ENCODE measurements at places on chromosomes 11 and 22.

- DNase-seq, result no peak
Observed at GRCh38 chr11:134535029-134536025, 123.3 kb upstream of the B3GAT1 start.

GRCh38 chr11:24754406-24754805, 257.6 kb downstream of the LUZP2 start:
- no peak for DNase-seq

GRCh38 chr22:23272834-23273233, 92.5 kb downstream of the BCR start:
- DNase-seq, result no peak

GRCh38 chr11:114348200-114349191, 51.8 kb downstream of the C11orf71 start:
- DNase-seq, result no peak

- no peak for DNase-seq
Observed at GRCh38 chr11:19288256-19288655, 47.5 kb upstream of the E2F8 start.

- DNase-seq, result no peak
Observed at GRCh38 chr11:96213500-96213899, 129.5 kb downstream of the MAML2 start.

- DNase-seq, result no peak
Observed at GRCh38 chr22:24601217-24602104, 1.5 kb upstream of the GGT1 start.

- no peak for DNase-seq
Observed at GRCh38 chr22:23036684-23037428, 33.5 kb upstream of the GNAZ start.

GRCh38 chr22:16953206-16954059, 54.6 kb downstream of the GAB4 start:
- no peak for DNase-seq

GRCh38 chr22:31241936-31242335, 29.8 kb downstream of the LIMK2 start:
- DNase-seq, result no peak

DNA sequence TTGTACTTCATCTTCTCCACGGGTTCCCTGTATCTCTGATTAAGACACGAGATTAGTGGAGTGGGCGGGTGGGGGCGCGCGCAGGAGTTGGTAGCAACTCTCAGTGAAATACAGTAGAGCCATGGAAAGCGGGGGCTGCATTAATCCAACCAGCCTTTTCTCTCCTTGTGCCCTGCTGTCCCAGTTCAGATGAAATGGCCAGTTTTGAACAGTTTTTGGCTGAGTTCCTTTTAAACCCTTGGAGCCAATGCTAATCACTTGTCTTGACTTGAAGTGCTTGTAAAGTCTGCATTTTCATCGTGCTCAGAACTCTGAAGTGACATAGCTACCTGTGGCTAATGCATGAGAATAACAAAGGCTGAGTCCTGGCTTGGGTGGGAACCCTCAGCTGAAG, 734 bp upstream of the TMEM123 start:
- DNase-seq, result no peak

DNA sequence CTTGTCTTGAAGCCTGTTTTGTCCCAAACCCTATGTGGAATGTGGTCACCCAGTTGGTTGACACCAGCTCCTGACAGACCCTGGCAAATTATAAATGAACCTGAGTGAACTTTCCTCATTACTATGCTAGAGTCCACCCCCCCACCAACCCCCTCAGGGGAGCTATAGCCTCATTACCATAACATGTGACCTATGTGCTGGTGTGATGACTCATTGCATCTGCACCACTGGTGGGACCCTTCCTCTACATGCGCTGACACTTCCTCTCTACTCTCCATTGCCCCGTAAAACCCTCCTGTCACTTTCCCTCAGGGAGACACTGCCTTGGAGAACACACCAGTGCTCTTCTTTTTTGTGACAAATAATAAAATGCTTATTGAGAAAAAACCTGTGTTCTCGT, 105.0 kb upstream of the SESN3 start:
- no peak for DNase-seq

- no peak for DNase-seq
Observed at GRCh38 chr11:1751531-1751921, 1.1 kb upstream of the IFITM10 start.

GRCh38 chr11:128629516-128630106, 42.3 kb upstream of the ETS1 start:
- DNase-seq, result no peak

DNA sequence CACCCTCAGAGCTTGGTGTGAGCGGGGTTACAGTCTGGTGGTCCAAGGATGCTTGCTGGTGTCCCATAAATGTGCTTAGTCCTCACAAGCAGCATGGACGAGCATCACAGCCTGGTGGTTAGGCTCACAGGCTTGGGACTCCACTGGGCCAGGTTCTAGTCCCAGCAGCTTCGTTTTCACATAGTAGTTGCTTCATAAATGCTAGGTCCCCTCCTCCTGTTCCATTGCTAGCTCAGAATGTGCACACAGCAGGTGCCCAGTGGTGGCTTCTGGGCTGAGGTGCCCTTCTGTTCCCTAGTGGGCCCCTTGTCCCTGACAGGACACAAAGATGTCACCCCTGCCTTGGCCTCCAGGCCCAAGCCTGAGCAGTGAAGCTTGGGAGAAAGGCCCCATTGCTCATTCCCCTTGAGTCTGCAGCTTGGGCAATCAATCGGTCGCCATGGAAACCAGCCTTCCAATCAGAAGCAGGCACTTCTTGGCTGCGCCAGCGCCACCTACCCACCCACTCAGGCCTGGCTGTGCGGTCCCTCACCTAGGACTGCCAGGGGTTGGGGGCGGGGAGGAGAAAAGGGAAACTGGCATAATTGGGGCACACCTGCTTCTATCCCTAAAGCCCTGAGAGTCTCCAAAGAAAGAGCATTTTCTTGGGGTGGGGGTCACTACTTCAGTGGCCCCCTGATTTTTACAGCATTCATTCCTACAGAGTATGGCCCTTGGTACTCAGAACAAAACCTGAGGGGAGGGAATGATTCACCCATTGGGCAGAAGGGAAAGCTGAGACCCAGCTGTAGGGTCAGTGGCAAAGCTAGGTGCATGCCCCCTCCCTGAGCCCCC, 48.1 kb downstream of the CYTH4 start:
- DNase-seq, result peak; percentile 42

DNA sequence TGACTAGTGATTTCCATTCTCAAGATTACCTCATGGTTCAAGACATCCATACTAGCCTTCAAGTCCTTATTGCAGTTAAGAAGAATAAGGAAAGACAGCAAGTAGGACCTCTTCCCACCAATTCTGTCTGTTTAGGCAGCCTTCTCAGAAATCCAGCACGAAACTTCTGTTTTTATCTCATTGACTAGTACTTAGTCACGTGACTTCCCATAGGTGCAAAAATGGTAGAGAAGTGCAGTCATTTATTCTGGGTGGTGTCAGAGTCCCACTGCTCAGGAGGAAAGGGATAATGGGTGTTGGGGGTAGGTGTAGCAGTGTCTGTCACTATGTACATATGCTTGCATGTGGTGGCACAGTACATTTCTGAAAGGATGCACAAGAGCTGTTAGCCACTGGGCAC, 57.7 kb upstream of the SORL1-AS1 start:
- DNase-seq, result no peak

GRCh38 chr22:32338757-32339156, 18.9 kb upstream of the RFPL3 start:
- DNase-seq, result no peak

- DNase-seq, result no peak
Observed at GRCh38 chr11:119297938-119298337, 19.0 kb downstream of the MCAM start.

DNA sequence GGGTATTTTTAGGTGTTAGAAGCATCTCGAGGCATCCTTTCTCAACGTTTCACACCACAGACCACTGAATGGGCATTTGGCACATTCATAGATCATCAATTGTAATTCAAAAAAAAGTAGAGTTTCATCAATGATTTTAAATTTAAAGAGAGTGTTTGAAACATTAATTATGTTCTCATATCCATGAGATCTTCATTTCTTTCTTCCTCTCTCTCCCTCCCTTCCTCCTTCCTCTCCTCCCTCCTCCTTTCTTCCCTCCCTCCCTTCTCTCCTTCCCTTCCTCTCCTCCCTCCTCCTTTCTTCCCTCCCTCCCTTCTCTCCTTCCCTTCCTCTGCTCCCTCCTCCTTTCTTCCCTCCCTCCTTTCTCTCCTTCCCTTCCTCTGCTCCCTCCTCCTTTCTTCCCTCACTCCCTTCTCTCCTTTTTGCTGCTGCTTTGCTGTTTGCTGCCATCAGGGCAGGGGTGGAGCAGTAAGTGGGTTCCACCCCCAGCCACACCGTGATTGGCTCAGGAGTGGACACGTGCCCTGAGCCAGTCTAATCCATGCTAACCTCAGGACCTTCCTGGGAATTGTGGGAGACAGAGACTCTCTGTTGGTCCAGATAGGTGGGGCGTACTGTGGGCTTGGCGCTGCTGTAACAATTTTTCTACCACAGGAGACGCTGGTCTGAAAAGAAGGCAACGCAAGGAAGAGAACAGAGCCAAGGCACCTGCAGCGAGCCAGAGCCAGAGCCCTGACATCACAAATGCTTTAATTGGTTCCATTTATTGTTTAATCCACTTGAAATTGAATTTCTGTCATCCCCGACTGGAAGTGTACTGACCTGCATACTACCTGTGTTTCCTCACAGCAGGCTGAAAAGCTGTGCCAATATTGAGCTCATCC, 33.7 kb upstream of the APOBEC3A start:
- DNase-seq, result no peak

GRCh38 chr22:49446145-49446758, 381.4 kb downstream of the BRD1 start:
- no peak for DNase-seq

DNA sequence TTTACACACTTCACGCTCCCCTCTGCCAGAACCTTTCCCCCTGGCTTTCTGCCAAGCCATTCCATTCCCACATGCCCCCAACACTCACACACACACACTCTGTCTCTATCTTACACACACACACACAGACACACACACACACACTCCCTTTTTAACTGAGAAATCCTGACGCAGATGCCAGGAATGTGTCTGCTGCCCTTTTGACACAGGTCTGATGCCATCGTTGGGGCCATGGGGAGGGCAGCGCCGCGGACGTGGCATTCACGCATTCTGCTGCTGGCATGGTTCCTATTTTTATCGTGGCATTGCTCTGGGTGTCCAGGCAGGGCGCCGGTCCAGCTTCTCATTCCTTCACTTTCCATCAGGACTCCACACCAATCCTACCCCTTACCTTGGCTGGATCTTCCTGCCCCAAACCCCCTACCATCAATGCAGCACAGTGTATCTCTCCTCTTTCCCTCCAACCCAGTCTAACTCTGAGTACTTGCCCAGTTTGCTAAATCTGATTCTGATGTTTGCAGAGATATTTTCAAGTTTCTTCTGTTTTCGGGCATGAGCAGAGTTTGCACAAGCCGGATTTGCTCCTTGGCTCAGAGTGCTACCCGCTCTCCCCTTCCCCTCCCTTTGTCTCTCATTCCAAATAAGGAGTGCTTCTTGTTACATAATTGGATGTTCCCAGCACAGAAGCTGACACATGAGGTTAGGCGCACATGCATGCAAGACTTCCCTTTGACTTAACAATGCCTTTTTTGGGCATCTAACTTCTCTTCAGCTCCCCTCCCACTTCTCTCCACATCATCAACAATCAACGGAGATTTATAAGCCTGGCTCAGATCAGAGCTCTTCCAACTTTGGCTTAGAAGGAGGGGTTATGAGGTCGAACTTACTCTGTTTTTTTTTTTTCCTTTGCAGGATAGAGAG, 18.8 kb downstream of the SNX19 start:
- DNase-seq, result no peak

- no peak for DNase-seq
Observed at GRCh38 chr22:30424534-30425326, 838 bp upstream of the MTFP1 start.

- no peak for DNase-seq
Observed at GRCh38 chr11:126483621-126484195, 128.2 kb downstream of the ST3GAL4 start.

- no peak for DNase-seq
Observed at GRCh38 chr22:33914699-33915098, 5.6 kb downstream of the LARGE1 start.

DNA sequence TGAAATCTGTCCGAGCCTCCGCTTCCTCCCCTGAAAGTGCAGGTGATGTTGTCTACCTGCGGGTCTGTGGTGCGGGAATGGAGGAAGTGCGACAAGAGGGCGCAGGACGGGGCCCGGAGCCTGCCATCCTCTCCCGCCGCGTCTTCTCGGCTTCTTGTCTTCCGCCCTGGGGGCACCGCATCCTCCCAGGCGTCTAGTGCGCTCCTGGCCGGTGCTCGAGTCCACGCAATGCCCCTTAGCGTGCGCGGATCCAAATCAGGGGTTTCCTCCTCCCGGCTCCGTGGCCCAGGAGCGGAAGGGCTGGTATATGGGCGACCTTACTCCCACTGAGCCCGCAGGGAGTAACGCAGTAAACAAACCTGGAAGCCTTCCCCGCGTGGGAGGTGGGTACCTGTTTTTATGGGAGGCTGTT, 405 bp downstream of the SFI1 start:
- no peak for DNase-seq

DNA sequence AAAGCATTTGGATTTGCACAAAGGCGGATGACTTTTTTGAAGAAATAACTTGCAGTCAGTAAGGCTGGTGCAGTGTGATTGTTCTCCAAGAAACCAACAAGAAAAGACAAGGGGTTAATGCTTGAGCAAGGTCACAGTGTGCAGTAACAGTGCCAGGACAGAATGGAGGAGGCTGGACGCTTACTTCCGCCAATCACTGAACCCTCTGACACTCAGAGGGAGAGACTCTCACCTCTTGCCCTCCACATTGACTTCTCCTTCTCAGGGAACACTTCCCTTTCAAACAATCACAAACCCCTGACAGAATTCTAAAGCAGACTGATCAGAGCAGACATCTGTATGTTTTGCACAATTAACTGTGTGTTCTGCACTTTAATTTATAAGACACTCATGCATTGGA, 228.4 kb downstream of the BLID start:
- DNase-seq, result no peak

- no peak for DNase-seq
Observed at GRCh38 chr22:24566899-24567511, 11.2 kb downstream of the SNRPD3 start.

DNA sequence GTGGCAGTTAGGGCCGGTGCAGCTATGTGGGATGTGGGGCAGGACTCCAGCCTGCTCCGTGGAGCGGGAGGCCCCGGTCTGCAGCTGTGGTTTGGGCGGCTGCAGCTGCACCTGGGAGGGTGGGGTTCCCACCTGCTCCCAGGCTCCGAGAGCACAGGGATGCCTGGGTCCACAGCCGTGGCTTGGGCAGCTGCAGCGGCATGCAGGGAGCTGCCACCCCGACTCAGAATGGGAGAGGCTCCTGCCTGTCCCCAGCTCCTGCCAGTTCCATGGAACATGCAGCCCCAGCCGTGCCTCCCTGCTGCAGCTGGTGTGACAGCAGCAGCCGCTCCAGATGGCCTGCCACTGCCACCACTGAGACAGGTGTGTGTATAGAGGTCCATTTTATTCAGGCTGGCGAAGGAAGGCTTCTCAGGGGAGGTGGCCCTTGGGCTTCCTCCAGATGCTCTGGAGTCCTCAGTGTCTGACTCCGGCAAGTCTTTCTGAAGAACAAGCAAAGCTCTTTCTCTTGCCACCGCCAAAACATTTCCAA, 21.8 kb upstream of the UPK3A start:
- DNase-seq, result no peak
